ENCODE measurements at places on chromosomes 7 and 10.

DNA sequence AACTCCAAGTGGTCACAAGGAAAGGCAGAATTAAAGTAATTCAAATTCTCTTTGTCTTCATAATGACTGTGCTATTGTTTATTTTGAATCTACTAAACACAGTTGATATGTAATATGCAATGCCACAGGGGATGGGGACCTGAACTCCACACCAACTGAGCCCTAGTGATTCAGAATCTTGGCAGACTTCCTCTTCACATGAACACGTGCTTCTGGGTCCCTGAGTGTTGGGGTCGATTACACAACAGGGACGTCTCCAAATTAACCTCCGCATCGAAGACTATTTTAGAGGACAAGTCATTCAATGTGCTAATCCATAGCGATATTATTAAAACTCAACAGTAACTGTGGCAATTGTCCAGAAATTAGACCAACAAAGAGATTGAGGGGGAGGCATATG lies 95.3 kb upstream of the CARD11 start:
- no peak for DNase-seq

- no peak for DNase-seq
These were observed 1.2 kb upstream of the SP8 start for GRCh38 chr7:20787660-20788419.

GRCh38 chr7:25978466-25978865 lies 173.5 kb upstream of the NFE2L3 start:
- no peak for DNase-seq

GRCh38 chr10:69403519-69403918 lies 13.2 kb downstream of the TACR2 start:
- DNase-seq: no peak

DNA sequence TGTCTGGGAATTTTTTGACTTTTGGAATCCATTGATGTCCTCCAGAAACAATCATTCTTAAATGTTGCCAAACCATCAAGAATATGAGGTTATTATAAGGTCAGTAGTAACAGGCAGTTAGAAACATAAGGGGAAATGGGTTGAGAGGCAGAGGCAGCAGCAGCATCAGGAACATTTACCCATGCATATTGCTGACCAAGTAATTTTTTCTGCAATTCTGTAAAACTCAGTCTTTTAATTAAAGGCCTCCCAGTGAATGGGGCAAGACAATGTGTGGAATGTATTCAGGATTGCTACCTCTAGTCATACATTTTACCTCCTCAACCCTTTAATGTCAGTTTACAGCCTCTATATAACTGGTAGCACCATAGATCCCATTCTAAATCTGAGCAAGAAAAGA lies 66.5 kb upstream of the SKAP2 start:
- no peak for DNase-seq

- DNase-seq: no peak
These were observed 68.1 kb downstream of the MTERF1 start for GRCh38 chr7:91812388-91812787.

GRCh38 chr7:31114593-31115343 lies 62.7 kb downstream of the ADCYAP1R1 start:
- peak; percentile 18 for DNase-seq
